ENCODE measurements at places on chromosomes 5 and 9. TPM values are rescaled to one million over a fixed set of nuclear protein-coding genes. Genes with fewer than 3 reads are reported as not detected.
A peak's percentile ranks its signal among the peaks of the same experiment; 100 is the strongest.

The LCN6 gene
- not detected for total RNA-seq

- DNase-seq, result peak; percentile 26
Measured at GRCh38 chr5:143543358-143544255, 140.1 kb upstream of the NR3C1 start.

The ENTPD8 gene
- total RNA-seq, result 0.08 TPM

DNA sequence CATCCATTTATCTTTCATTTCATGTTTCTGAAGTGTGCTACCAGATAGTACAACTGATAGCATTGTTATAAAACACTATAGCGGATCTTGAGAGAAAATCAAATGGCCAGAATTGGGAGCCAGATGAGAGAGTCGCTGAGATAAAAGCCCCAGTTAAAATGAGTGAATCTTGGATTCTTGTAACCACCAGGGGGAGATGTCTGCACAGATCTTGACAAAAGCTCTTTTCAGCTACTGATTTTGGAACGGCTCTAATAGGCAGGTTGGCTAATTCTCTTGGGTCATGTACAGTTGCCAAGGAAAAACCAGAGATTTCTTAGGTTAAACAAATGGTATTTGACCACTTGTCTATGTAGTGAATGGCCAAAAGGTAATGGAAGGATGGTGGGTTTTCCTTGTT, 21.7 kb downstream of the F2RL2 start:
- DNase-seq, result peak; percentile 64

The SGTB gene
- 6.1 TPM for total RNA-seq

The TMEM174 gene
- total RNA-seq, result not detected

The GABRB2 gene
- 0.81 TPM for total RNA-seq

The KCNMB1 gene
- total RNA-seq, result not detected

Measured in H4 (cell line).